ENCODE measurements at places on chromosomes 4 and X.

GRCh38 chr4:87540146-87541058, 11.2 kb upstream of the SPARCL1 start:
- DNase-seq: no peak

- DNase-seq: no peak
Observed at GRCh38 chr4:7044137-7044930, 1.2 kb downstream of the TADA2B start.

GRCh38 chr4:105257817-105258495, 111.3 kb downstream of the TET2 start:
- no peak for DNase-seq

GRCh38 chrX:140765043-140765784, 55.7 kb downstream of the LINC00632 start:
- DNase-seq: no peak

DNA sequence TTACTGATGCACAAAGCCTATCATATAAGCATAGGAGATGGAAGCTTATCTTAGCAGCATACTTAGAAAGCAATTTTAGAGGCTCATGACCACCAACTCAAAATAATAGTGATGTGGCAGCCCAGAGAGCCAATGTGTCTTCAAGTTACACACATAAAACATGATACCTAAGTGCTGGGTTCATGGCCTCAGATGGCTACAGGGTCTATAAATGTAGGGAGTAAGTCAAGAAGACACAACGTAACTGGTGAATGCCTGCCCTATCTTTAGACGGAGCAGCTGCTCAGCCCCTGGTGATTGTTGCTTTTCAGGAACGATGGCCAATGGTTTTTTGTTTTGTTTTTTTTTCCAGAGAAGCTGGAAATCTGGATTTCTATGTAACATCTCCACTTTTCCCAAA, 42.8 kb downstream of the RNF150 start:
- no peak for DNase-seq

DNA sequence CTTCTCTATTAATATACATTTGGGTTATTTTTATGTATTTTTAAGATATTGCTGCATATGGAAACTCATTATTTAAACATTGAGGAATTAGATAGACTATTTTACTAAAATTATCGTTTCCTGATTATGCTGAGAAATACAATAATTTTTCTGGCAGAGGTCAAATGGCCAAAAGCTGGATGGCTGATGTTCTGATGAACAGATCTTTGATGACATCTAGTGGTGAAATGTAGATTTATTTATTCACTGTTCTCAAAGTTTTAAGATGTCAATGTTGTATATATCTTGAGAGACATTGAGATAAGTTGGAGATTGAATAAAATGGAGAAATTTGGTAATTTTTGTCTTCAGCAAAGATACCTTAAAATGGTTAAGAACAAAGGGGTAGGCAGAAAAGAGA, 96.2 kb downstream of the UGT8 start:
- no peak for DNase-seq

DNA sequence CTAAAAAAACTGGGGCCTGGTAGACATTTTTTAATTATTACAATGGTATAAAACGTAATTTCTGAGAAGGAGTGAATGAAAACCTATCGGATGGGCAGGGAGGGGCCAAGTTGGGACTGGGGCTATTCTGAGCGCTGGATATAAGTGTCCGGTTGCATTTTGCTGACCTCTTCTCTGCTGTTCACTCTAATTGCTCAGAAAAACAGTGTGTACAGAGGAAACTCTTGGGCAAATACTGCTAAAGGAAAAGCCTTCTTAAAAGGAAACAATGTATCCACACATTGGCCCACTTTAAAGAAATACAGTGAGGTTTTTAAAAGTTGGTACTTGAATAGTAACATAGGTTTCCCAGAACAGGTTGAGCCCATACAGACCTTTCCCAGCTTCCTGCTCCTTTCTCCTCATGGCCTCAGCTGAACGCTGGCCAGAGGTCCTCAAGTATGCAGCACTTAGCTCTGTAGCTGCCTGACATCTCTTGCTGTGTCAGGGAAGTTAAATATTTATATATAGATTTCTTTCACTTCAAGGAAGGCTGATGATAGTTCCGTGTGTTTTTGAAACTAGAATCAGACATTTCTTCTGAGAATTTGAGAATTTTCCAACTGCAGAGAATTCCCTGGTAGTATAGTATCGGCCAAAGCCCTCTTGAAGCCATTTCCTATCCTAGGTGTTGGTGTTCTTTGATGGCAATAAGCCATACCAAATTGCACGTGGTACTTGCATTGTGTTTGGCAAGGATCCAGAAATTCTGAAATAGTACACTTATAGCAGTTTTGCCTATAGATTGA, 97.1 kb upstream of the SLC4A4 start:
- DNase-seq: no peak

GRCh38 chr4:147532896-147533295, 52.0 kb downstream of the EDNRA start:
- no peak for DNase-seq

GRCh38 chr4:44701037-44701436, 22.8 kb downstream of the GUF1 start:
- DNase-seq: no peak

DNA sequence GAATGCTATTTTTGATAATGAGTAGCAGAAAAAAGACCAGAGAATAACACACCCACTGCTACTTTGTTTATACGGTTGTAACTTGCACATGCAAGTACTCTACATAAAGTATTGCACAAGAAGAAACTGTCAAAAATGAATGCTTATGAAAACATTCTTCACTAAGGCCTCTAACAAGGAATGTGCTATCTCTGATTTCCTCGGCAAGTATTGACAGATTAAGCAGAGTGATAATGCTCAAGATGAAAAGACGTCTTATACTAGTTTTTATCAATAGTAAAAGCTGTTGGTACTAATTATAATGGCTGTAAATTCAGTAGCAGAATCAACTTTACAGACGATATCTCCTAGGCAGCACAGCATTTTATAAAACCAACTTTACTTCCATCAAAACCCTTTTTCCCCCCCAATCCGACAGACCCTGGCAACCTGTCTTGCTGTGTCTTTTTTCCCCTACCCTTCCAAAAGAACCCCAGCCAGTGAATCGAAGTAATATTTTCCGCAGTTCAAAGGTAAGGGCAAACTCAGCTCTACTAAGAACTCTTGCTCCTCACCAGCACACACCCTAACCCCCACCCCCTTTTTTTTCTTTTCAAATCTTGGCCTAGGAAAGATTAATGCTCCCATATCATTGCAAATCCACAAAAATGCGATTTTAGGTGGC, 1.5 kb downstream of the FRYL start:
- DNase-seq: peak; percentile 12

DNA sequence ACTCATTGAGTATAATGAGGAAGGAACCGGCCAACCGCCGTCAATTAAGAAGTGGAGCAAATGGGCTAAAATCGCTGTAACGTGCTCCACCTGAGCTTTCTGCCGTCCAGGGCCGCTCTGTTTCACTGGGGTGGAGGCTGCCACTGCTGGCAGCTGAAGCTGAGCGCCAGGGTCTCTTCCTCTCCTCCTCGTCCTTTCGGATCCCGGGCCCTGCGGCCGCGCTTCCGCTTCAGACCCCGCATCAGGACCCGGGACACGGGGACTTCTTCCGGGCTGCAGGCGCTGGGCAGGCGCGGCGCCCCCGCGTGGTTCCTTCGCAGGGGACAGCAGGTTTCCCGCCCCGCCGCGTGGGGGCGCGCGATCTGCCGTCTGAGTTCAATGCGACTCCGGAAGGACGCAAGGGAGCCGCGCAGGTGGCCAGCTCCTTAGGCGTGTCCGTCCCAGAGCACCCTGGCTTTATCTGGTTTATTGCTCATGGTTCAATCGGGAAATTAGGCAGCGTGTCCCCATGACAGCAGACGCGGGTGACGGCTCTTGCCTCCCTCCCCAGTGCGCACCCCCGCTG, 519.8 kb downstream of the TRIML1 start:
- no peak for DNase-seq

DNA sequence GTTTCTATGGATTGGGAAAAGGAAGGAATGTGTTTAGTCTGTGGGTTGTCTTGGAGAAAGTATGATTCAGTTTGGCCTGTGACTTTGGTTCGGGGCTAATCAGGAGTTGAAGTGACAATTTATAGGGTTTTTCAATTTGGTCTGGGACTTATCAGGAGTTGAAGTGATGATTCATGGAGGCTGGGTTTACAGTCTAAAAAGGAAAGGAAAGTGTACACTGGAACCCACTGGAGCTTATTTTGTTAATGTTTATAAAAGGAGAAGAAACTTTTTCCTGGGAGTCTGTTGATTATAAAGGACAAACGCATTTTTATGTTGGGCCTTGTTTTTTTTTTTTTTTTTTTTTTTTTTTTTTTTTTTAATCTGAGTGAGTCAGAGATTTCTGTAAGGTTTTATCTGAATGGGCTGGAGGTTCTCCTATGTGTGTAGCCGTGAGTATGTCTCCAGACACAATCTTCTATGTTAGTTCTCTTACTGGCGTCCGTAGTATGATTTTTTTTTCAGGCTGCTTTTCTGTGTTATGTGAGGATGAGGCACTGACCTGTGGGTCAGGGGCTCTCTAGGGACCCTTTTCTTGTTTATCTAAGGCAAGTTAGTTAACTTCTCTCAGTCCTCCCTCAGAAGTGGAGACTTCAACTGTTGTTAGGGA, 33.0 kb upstream of the RAB9B start:
- no peak for DNase-seq

- no peak for DNase-seq
Observed at GRCh38 chrX:27890611-27891010, 82.8 kb downstream of the MAGEB10 start.

GRCh38 chr4:116880625-116881024, 204.8 kb downstream of the TRAM1L1 start:
- no peak for DNase-seq

DNA sequence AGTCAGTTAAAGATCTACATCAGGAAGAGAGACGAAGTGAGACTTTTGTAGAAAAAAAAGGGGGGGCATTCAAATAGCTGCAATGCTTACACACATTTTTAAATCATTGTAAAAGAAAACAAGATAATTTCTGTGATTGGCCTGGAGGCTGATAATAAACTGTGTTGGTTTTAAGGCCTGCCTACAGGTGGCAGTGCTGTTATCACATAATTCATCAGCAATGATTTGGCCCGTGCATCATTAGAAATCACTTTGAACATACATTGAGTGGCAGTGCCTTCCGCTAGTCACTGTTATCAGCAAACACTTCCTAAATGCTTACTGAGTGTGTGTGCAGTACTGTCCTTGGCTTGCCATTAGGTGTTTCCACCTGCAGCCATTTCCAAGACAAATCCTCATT, 831.9 kb downstream of the TRIML1 start:
- DNase-seq: no peak

DNA sequence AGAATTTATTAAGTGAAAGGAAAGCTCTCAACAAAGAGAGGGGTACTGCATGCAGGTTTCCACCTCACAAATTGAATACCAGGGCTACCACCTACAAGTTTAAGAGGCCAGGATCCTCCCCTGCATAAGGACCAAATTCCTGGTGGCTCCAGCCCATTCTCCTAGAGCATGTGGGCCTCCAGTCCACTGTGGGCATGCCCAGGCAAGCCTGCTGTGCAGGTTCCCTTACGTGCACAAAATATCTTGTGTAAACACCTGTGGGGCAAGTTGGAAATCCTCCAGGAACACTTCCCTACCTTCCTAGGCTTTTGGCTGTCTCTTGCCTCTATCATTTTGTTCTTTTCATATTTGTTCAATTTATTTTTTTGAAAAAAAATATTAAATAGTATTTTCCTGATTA, 724.3 kb downstream of the ARAP2 start:
- DNase-seq: no peak

GRCh38 chr4:133377286-133377685, 228.2 kb downstream of the PCDH10 start:
- no peak for DNase-seq

DNA sequence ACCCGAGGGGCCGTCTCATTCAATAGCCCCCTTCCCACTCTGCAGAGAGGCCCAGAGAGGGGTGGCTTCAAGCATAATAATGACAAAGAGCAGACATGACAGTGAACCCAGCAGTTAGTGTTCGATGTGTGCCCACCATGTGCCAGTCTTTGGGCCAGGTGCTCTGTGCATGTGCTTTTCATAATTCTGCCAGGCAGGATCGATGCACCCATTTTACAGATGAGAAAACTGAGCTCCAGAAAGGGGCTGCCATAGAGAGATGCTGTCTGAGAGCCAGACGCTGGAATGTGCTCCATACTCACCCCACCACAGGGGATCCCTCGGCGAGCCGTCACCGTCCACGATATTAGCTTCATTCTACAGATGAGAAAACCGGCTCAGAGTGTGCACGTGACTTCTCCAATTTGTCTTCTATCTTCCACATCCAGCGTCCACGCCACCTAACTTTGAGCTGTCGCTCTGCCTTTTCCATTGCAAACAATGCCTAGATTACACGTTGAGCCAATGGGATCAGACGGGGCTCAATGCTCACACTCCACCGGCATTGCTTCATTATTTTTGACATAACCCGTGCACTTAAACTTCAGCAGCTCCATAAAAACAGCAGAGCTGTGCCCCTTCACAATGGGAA, 8.2 kb downstream of the ADRA2C start:
- DNase-seq: no peak

- no peak for DNase-seq
Observed at GRCh38 chrX:67784712-67785111, 240.9 kb downstream of the AR start.

DNA sequence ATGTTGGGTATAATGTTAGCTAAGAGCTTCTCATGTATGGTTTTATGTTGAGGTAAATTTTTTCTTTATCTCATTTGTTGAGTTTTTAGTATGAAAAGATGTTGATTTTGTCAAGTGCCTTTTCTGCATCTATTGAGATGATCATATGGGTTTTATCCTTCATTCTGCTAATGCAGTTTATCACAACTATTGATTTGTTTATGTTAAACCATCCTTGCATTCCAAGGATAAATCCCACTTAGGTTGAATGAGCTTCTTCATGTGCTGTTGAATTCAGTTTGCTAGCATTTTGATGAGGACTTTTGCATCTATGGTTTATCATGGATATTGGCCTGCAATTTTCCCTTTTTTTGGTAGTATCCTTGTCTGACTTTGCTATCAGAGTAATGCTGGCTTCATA, 93.3 kb downstream of the SYTL5 start:
- no peak for DNase-seq

DNA sequence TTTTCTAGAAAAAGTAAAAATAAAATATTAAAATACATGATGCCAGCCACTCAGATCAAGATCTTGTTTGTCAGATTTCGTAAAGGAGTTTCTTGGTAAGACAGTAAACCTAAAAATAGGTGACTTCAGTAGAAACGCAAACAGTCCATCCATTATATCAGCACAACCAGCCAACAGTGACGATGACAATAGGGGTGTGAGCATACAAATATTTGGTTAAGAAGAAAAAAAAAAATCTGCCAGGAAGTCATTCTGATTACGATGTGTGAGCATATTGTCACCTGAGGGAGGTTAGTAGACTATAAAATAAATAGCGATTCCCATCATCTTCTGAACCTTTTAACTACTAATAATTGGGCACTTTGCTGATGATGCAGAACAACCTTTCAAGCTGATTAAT, 37.6 kb downstream of the SLC7A11 start:
- no peak for DNase-seq

All from activated CD4-positive, alpha-beta T cell treated with anti-CD3 and anti-CD28 coated beads, Interleukin-2, amount 50 U/mL, for 1 hour (primary cell).